ENCODE measurements at places on chromosomes 3 and 15. TPM values are rescaled to one million over a fixed set of nuclear protein-coding genes. Genes with fewer than 3 reads are reported as not detected.
A peak's percentile ranks its signal among the peaks of the same experiment; 100 is the strongest.

CLRN1 gene
- total RNA-seq, result not detected

GRCh38 chr3:193589129-193589528, 3.9 kb upstream of the OPA1 start:
- no peak for DNase-seq

- DNase-seq, result no peak
Measured at GRCh38 chr3:66473692-66474091, 27.1 kb downstream of the LRIG1 start.

CHRNA3 gene
- 0.52 TPM for total RNA-seq

CDCP1 gene
- total RNA-seq, result 6.2 TPM

BMF gene
- 4.3 TPM for total RNA-seq

DNA sequence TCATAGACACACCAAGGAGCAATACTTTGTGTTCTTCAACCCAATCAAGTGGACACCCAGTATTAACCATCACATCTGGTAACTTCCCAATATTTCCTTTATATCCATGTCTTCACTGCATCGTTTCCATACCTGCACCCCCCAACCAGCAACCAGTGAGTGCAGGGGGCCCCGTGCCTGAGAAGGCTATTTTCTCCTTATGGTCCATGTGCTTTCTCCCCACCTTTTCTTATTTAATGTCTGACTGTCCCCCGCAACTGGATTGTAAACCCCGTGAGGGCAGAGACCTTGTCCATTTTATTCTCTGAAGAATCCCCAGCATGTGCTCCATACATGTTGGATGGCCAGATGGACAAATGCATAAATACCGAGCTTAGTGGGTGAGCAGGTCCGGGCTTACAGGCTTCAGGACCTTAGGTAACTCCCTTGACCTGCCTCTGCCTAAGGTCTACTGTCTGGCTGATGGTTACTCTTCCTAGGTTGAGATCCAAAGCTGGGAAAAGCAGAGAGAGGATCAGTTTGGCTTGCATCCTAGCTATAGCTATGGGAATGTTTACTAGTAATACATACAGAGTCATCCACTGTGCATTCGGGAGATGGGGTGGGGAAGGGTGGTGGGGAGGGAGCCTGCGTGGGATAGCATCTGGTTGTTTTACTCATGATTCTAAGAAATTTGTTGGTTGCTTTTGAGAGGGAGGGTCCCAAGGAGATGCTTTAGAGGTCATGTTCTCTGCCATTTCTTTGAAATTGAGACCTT, 41.5 kb downstream of the PXYLP1 start:
- no peak for DNase-seq

- DNase-seq, result no peak
Measured at GRCh38 chr15:60548101-60548500, 69.2 kb upstream of the ICE2 start.

GRCh38 chr15:56910801-56911200, 7.6 kb upstream of the TCF12 start:
- no peak for DNase-seq

TMEM266 gene
- 0.66 TPM for total RNA-seq

DNA sequence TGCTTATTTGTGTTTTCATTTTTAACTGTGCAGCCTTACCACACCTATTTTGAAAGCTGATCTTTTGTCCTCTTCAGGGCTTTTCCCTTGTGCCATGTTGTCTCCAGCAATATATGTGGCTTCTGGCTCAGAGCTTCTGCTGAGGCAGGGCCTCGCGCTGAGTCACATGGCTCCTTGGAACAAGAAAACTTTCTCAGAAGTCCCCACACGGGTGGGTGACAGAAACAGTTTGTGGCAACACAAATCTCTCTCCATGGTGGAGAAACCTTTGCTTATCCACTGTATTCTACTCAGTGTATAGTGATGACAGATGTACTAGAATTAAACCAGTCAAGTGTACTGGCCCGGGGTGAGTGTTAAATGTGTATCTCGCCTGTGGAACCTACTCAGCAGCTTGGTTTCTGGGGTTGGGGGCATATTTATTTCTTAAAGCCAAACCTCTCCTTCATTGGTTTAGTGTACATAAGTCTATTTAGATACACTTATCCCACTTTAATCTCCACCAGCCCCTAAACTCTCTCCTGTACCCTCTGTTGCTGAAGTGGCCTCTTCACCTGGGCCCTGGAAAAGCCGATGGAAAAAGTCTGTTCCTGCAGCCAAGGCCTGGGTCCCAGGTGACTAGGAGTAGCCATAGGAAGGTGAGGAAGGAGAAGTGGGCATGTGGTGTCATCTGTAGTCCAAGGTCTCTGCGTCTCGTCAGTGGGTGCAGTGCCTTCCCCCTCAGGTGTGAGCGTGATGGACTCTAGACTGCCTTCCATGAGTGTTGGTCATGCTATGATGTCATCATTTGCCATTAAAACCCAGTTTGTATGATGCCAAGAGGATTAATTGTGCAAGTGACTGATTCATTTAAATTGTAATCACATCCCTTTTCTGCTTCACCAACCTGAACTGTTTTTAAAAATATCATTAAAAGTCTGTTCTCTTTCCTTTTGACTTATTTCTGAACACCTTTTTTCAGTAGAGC, 3.2 kb upstream of the FBXL22 start:
- DNase-seq, result no peak

- DNase-seq, result no peak
Measured at GRCh38 chr3:50226888-50227389, 9.1 kb upstream of the GNAI2 start.

DNA sequence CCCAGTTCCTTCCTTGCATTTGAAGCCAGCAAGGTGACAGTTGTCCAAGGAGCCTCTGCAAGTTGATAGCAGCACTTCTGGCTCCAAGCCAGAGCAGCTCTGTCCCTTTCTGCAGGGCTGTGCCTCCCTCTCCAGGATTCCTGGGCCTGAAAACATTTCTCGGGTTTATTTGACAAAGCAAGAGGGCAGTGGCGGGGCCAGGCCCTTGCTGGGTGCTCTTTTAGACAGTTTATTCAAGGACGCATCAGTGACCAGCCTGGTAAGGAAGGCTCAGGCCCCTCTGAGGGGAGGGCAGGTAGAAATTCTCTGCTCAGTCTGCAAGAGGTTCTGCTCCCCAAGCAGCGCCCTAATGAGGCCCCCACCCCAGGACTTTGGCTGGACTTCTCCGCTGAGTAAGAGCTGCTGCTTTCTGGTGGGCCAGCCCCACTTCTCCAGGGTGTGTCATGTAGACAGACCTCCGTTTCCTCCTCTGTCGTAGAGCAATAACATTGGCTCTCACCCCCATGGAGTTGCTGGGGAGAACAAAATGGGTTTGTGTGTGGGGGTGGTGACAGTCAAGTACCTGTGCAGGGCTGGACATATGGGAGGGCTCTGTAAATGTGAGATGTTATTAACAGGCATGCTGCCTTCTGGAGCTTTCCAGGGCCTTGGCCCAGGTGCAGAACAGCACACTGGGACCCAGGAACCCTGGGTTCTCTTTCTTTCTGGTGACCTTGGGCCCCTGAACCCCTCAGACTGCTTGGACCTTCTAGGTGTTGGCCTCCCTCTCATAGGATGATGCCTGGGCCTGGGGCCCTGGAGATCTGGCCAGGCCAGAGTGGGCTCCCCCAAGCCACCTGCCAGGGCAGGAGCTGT, 146.2 kb upstream of the TLE3 start:
- no peak for DNase-seq

- no peak for DNase-seq
Measured at GRCh38 chr3:146180376-146180775, 19.4 kb upstream of the PLOD2 start.

GRCh38 chr3:179837374-179837773, 184.5 kb downstream of the USP13 start:
- DNase-seq, result no peak

DNA sequence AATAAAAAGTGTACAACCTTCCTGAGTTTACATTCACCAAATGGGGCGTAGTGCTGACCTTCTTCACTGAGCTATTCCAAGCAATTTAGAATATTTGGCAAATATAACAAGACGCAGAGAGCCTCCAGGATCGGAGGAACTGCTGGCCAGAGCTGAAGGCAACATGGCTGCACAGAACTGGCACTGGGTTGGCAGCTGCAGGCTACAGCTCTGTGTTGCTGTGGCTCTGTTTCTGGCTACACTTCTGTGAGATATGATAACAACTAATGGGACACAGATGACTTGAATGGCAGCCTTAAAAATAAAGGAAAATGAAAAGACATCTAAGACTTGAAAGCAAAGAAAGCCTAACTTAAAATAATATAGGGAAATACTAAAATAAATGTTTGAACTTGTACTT, 10.8 kb upstream of the SLC6A20 start:
- DNase-seq, result no peak

- DNase-seq, result peak; percentile 80
Measured at GRCh38 chr3:126679318-126679751, 24.4 kb upstream of the TXNRD3 start.

DNA sequence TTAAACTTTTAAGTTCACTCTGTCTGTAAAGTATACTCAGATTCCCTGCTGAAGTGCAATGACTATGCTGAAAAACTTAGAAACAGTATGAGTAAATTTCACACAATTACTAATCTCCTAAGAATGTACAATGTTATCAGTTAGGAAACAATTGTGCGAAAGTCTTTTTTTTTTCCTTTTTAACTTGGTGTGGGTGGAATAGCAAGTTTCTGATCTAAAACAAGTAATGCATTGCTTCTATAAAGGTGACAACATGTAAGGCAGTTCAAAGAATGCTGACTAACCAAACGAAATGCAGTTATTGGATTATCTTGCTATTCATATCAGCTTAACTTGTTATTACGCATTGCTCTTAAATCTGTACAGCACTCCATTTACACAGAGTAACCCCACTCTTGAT, 19.3 kb upstream of the SLC12A8 start:
- no peak for DNase-seq

- no peak for DNase-seq
Measured at GRCh38 chr3:127150513-127151250, 42.2 kb upstream of the PRR23E start.

DNA sequence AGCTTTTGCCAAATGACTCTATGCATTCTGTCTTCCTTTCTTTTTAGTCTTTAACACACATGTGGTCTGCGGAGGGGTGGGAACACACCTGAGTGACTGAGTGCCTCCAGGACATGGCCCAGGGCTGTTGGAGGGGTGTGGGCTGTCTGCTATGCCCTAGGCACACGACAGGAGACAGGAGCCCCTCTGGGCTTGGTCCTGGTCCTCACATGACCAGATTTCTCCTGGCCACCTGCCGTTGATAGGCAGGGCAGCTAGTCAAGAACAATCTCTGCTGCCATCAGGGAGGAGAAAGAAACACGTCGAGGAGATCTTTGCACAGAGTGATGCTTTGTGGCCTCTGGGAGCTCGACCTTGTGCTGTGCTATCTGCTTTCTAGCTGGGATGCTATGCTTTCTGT, 176.6 kb downstream of the KLF13 start:
- DNase-seq, result no peak

All from body of pancreas (tissue), 4 donors.